ENCODE measurements at places on chromosomes 2 and 18. TPM values are rescaled to one million over a fixed set of nuclear protein-coding genes. Genes with fewer than 3 reads are reported as not detected.

- H3K4me3 ChIP-seq = no peak overlapping the region
- no peaks in the 10 kb centered on the region for H3K36me3 ChIP-seq
- H3K27me3 ChIP-seq = peaks cover 2% of the 10 kb centered on the region
- no peaks in the 10 kb centered on the region for H3K4me1 ChIP-seq
- H3K27ac ChIP-seq = no peak overlapping the region
- DNase-seq = no peak
These were observed 92.8 kb downstream of the AP1S3 start for GRCh38 chr2:223744580-223744979.

The PLEKHA3 gene
- 26.3 TPM for total RNA-seq

- peak; percentile 64 for DNase-seq
- peaks cover 23% of the 10 kb centered on the region for H3K4me1 ChIP-seq
- H3K27ac ChIP-seq = peak overlapping the region; percentile 70
- H3K36me3 ChIP-seq = no peaks in the 10 kb centered on the region
These were observed 199.8 kb downstream of the CLIP4 start for GRCh38 chr2:29314816-29315571.

The GPR39 gene
- 1.0 TPM for total RNA-seq

The ITPRID2 gene
- 32.8 TPM for total RNA-seq

The ACKR3 gene
- total RNA-seq = 1.2 TPM

DNA sequence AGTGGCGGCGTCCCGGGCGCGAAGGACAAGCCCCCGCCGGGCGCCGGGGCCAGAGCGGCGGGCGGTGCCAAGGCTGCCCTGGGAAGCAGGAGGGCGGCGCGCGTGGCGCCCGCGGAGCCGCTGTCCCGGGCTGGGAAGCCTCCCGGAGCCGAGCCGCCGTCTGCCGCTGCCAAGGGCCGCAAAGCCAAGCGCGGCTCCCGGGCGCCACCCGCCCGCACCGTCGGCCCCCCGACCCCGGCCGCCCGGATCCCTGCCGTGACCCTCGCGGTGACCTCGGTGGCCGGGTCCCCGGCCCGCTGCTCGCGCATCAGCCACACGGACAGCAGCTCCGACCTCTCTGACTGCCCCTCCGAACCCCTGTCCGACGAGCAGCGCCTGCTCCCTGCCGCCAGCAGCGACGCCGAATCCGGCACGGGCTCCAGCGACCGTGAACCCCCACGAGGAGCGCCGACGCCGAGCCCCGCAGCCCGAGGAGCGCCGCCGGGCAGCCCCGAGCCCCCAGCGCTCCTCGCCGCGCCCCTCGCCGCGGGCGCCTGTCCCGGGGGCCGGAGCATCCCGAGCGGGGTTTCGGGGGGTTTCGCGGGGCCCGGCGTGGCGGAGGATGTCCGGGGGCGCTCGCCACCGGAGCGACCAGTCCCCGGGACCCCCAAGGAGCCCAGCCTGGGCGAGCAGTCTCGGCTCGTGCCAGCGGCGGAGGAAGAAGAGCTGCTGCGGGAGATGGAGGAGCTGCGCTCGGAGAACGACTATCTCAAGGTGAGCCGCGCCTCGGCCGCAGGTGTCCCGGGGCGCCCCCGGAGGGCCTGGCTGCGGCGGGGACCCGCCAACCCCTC is 820 bp downstream of the MTCL1 start:
- peaks cover 26% of the 10 kb centered on the region for H3K27me3 ChIP-seq
- peak overlapping the region; percentile 100 for H3K4me3 ChIP-seq
- no peak overlapping the region for H3K27ac ChIP-seq
- no peaks in the 10 kb centered on the region for H3K36me3 ChIP-seq

DNA sequence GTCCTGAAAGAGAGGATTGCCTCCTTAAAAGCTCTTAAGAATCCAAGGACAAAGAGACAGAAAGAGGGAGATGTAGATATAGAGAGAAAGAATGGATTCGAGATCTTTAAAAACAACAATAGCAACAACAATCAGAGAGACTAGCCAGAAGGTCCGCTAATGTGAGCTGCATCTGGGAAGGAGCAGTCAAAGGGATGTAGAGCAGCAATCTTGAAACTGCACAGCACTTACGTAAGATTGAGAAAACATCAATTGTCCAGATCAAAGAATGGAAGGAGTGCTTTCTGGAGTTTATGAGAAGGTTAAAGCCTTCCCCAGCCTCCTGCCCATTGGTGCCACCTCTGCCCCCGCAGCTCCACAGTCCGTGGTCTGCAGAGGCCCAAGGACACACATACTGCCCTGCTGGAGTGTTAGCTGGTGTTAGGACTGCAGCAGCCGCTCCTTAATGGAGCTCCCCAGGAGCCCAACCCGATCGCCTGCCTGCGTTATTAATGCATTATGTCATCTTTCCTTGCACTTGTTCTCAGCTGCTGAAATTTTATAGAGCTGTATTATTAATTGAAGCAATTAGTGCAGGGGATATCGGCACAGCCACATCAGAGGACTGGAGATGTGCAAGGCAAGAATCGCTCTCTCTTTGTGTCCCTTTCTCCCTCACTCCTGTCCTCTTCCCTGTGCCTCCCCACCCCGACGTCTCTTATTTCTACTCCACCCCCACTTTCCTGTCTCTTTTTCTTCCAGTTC is 94.2 kb upstream of the STPG4 start:
- H3K4me1 ChIP-seq = peaks cover 14% of the 10 kb centered on the region
- H3K27me3 ChIP-seq = no peaks in the 10 kb centered on the region
- peak overlapping the region; percentile 5 for H3K27ac ChIP-seq

DNA sequence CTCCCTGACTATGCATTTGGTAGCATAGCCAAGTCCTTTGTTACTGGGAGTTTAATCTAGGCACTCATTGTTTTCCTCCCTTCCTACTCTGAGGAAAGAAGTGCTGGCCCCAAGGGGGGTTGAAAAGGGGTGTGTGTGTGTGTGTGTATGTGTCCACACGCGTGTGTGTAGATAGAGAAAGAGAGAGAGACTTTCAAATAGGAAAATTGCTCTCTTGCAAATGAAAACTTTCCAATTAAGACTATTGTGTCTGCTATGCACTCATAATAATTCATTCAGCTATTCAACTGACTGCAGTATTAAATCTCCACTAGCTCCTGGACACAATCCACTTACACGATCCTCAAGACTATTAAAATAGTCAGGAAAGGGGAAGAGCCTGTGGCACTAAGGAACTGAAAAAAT is 92.9 kb upstream of the CSRNP3 start:
- no peak overlapping the region for H3K27ac ChIP-seq
- peaks cover 3% of the 10 kb centered on the region for H3K4me1 ChIP-seq
- no peaks in the 10 kb centered on the region for H3K36me3 ChIP-seq
- no peak for DNase-seq
- no peak overlapping the region for H3K4me3 ChIP-seq
- no peaks in the 10 kb centered on the region for H3K27me3 ChIP-seq

GRCh38 chr18:34594266-34594665 is 115.8 kb upstream of the DTNA start:
- no peak overlapping the region for H3K4me3 ChIP-seq
- DNase-seq = no peak
- peaks cover 2% of the 10 kb centered on the region for H3K4me1 ChIP-seq
- H3K27me3 ChIP-seq = no peaks in the 10 kb centered on the region
- H3K27ac ChIP-seq = no peak overlapping the region

DNA sequence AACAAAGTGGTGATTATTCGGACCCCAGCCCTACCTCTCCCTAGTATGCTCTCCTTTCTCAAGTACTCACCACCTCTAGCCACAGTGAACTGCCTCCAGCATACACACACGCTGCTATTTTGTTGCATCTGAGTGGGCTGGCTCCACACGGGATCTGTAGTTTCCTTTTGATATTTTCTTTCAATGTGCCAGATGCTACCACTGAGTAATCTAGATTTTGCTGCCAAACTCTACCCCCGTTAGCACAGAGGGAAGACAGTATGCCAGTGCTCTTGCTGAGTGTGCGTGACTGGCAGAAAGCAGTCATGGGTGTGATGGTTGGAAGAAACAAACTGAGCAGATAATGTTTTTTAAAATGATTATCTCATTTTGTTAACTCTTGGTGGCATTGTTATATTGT is 11.6 kb downstream of the CFLAR start:
- H3K4me3 ChIP-seq = no peak overlapping the region
- no peaks in the 10 kb centered on the region for H3K27me3 ChIP-seq
- H3K36me3 ChIP-seq = no peaks in the 10 kb centered on the region
- peaks cover 29% of the 10 kb centered on the region for H3K4me1 ChIP-seq
- no peak for DNase-seq
- H3K27ac ChIP-seq = no peak overlapping the region

- no peak for DNase-seq
- no peaks in the 10 kb centered on the region for H3K27me3 ChIP-seq
- no peak overlapping the region for H3K4me3 ChIP-seq
- H3K27ac ChIP-seq = no peak overlapping the region
- H3K36me3 ChIP-seq = no peaks in the 10 kb centered on the region
These were observed 16.6 kb downstream of the LRP2 start for GRCh38 chr2:169345486-169346437.

DNA sequence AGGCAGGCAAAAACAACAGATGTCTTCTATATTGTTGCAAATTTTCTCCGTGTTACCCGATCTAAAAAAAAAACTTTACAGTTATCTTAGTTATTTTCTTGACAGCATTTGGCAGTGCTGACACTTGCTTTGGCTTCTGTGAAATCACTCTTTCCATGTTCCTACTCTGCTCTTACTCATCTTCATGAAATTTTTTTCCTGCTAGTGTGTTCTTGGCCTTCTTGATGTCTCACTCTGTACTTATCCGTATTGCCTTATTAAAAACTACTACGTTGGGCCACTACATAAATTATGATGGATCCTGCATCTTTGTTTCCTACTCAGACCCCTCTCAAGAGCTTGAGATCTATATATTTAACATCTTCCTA is 134.4 kb downstream of the IKZF2 start:
- H3K36me3 ChIP-seq = no peaks in the 10 kb centered on the region
- no peak for DNase-seq
- no peak overlapping the region for H3K27ac ChIP-seq
- H3K4me3 ChIP-seq = no peak overlapping the region

The OR6B2 gene
- total RNA-seq = not detected

DNA sequence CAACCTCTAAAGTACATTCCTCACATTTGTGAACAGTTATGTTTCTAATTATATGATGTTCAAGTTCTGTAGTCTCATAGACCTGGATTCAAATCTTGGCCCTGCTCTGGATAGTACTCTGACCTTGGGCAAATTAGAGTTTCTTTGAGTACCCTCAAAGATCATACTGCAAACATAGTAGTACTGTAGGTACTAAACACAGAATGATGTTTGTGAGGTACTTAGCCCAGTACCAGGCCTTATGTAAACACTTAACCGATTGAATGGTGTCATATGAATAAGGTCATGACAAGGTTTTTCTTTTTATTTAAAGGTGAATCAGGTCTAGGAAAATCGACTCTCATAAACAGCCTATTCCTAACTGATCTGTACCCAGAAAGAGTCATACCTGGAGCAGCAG is 19.1 kb downstream of the SEPTIN2 start:
- H3K36me3 ChIP-seq = peaks cover 4% of the 10 kb centered on the region
- no peaks in the 10 kb centered on the region for H3K4me1 ChIP-seq
- peaks cover 2% of the 10 kb centered on the region for H3K27me3 ChIP-seq
- no peak overlapping the region for H3K27ac ChIP-seq
- H3K4me3 ChIP-seq = no peak overlapping the region

- no peak overlapping the region for H3K4me3 ChIP-seq
- H3K27me3 ChIP-seq = peaks cover 3% of the 10 kb centered on the region
- DNase-seq = peak; percentile 87
- no peaks in the 10 kb centered on the region for H3K36me3 ChIP-seq
These were observed 9.3 kb downstream of the GGCX start for GRCh38 chr2:85551698-85552678.

DNA sequence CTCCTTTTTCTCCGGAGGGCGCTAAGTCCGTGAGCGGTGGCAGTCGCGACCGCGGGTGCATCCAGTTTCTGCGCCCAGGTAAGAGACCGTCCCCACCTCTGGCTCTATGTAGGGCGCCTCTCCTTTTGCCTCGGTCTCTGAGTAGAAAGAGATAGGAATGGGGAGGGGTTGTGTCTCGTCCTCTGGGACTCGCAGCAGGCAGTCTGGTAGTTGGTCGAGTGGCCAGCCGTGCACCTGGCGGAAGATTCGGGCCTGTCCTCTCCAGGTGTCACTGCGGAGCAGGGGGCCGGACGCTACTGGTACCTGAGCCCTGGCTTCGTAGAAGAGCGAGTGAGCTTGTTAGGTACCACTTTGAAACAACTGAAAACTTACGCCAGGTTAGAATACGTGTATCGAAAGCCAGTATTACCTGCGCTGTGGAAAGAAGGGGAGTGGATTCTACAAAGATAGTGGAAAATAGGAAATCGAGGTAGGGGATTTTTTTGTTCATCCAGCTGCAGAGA is 403 bp downstream of the MAP2 start:
- no peaks in the 10 kb centered on the region for H3K36me3 ChIP-seq
- H3K4me3 ChIP-seq = peak overlapping the region; percentile 95
- peaks cover 8% of the 10 kb centered on the region for H3K27me3 ChIP-seq
- peak overlapping the region; percentile 93 for H3K27ac ChIP-seq
- DNase-seq = peak; percentile 16
- H3K4me1 ChIP-seq = peaks cover 6% of the 10 kb centered on the region

DNA sequence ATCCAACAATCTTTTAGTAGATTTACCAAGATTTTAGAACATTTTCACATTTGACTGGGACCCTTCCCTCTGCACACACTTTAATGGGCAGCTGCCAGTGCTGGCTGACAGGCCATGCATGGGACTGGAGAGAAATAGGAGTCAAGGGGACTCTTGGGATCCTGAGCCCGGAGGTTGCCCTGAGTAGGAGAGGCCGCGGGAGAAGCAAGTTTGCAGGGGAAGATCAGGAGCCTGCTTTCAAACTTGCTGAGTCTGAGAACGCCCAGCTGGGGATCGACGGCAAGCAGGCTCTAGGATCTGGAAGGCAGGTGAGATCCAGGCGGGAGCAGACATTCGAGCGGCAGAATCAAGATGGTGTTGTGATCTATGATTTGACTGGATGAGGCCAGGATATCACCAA is 186.1 kb downstream of the HDAC4 start:
- no peak overlapping the region for H3K27ac ChIP-seq
- peak; percentile 17 for DNase-seq
- H3K36me3 ChIP-seq = no peaks in the 10 kb centered on the region
- H3K27me3 ChIP-seq = peaks cover 17% of the 10 kb centered on the region
- peaks cover 51% of the 10 kb centered on the region for H3K4me1 ChIP-seq
- H3K4me3 ChIP-seq = peak overlapping the region; percentile 9

DNA sequence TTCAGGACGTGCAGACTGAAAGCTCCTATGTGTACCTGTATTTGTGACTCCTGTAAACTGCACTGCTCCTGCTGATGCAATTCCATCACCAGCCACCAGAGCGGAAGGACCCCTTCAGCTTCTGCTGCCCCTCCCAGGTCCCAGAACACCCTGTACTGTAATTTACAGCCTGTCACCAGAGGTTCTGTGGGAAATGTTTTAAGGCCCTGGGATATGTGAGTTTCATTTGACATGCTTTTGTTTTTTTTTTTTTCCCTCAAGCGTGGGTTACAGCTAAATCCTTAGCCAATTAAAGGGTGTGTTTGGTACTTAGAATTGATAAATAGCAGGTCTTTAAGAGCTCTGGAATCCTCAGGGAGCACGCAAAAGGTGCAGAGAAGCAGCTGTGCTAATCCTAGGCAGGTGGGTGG is 79.4 kb downstream of the KCTD1 start:
- DNase-seq = peak; percentile 78
- no peak overlapping the region for H3K27ac ChIP-seq
- no peaks in the 10 kb centered on the region for H3K36me3 ChIP-seq
- H3K4me3 ChIP-seq = no peak overlapping the region

GRCh38 chr18:56315363-56315762 is 323.0 kb downstream of the TXNL1 start:
- H3K36me3 ChIP-seq = no peaks in the 10 kb centered on the region
- no peak for DNase-seq
- H3K4me1 ChIP-seq = peaks cover 8% of the 10 kb centered on the region
- no peak overlapping the region for H3K27ac ChIP-seq

Measured in glutamatergic neuron (in vitro differentiated cells).